ENCODE measurements at places on chromosomes 11 and 22.

GRCh38 chr11:119505861-119506260 lies 82.9 kb upstream of the THY1 start:
- DNase-seq = no peak

DNA sequence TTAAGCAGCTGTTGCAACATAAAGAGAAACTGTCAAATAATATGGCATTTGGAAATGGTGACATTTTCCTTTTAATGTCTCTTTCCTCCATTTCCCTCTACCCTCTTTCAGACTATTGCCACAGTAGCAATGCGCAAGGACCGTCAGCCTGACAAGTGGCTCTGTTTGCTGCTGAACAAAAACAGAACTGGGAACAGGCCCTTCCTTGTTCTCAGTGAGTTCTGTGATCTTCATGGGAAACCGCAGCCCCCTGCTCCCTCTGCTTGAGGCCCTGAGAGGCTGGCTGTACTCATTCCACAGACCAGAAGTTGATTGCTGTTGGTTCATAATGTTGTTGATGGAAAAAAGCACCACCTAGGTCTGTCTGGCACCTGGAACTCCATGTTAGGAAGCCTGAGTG lies 559.7 kb downstream of the OPCML start:
- no peak for DNase-seq

GRCh38 chr11:12420040-12420439 lies 42.7 kb downstream of the PARVA start:
- DNase-seq = no peak

DNA sequence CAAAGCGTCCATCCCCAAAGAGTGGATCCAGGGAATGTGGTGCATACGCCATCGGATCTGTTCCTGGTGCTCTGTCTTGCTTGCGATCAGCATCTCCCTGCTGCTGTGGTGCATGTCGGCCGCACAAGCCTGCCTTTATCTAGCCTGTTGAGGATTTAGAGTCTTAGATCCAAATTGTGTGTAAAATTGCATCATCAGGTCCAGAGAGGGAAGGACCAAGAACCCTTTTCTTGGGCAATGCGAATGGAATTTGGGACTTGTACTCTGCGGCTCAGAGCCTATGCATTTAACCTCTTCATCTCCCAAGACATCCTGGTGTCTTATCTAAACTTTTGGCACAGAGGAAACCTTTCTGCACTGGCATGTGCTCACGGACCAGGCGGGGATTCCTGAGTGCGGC lies 1238.7 kb downstream of the TBC1D22A start:
- DNase-seq = no peak

GRCh38 chr22:37817705-37818408 lies 5.3 kb upstream of the GALR3 start:
- DNase-seq = no peak
